ENCODE measurements at places on chromosomes 12 and 14. TPM values are rescaled to one million over a fixed set of nuclear protein-coding genes. Genes with fewer than 3 reads are reported as not detected.

KRT83 gene
- not detected for total RNA-seq

DPPA3 gene
- not detected for total RNA-seq

GUCY2C gene
- not detected for total RNA-seq

PTPRO gene
- total RNA-seq = 16.1 TPM

OAS3 gene
- total RNA-seq = 19.1 TPM

AKAP5 gene
- 2.8 TPM for total RNA-seq

EPS8 gene
- total RNA-seq = 165 TPM

TAPBPL gene
- total RNA-seq = 14.6 TPM

SETD3 gene
- 60.7 TPM for total RNA-seq

ENDOU gene
- total RNA-seq = 1.7 TPM

STON2 gene
- 10.4 TPM for total RNA-seq
